IgD-negative memory B cell (primary cell): ENCODE measurements at places on chromosomes 1 and 21. TPM values are rescaled to one million over a fixed set of nuclear protein-coding genes. Genes with fewer than 3 reads are reported as not detected.

Gene C1orf35
- polyA plus RNA-seq, result 15.8 TPM

Gene TCP10L
- 0.28 TPM for polyA plus RNA-seq

Gene PCAT6
- polyA plus RNA-seq, result 1.2 TPM

Gene SLC37A1
- 14.8 TPM for polyA plus RNA-seq

Gene KRTAP10-4
- polyA plus RNA-seq, result not detected

Gene KCNJ15
- not detected for polyA plus RNA-seq

Gene SNAP47
- 42.9 TPM for polyA plus RNA-seq

Gene SYTL1
- polyA plus RNA-seq, result 130 TPM

Gene ESRRG
- polyA plus RNA-seq, result 0.43 TPM

Gene AMY2A
- polyA plus RNA-seq, result not detected

Gene DIO1
- polyA plus RNA-seq, result 0.18 TPM

Gene ANKRD34A
- 0.64 TPM for polyA plus RNA-seq

Gene NUP210L
- polyA plus RNA-seq, result not detected

Gene OR2T33
- polyA plus RNA-seq, result not detected

Gene IGSF9
- polyA plus RNA-seq, result 0.08 TPM

Gene GCSAML
- not detected for polyA plus RNA-seq

Gene AGPAT3
- polyA plus RNA-seq, result 8.8 TPM

Gene PRAMEF10
- not detected for polyA plus RNA-seq

Gene SLAMF9
- polyA plus RNA-seq, result not detected

Gene SDHC
- polyA plus RNA-seq, result 173 TPM

Gene BGLAP
- polyA plus RNA-seq, result not detected

Gene CFAP107
- polyA plus RNA-seq, result not detected

Gene TDRD5
- polyA plus RNA-seq, result not detected

Gene PLPP3
- 2.0 TPM for polyA plus RNA-seq

Gene SH2D5
- not detected for polyA plus RNA-seq

Gene TMEM61
- polyA plus RNA-seq, result not detected

Gene ANGPTL3
- not detected for polyA plus RNA-seq

Gene PODN
- polyA plus RNA-seq, result not detected

Gene TAS1R1
- not detected for polyA plus RNA-seq

Gene SPATA45
- 0.80 TPM for polyA plus RNA-seq

Gene VAMP3
- 29.3 TPM for polyA plus RNA-seq

Gene ECM1
- 0.11 TPM for polyA plus RNA-seq

Gene TBX19
- polyA plus RNA-seq, result 2.5 TPM

Gene LY9
- 158 TPM for polyA plus RNA-seq

Gene TEX38
- not detected for polyA plus RNA-seq

Gene OR2T2
- not detected for polyA plus RNA-seq
